ENCODE measurements at places on chromosomes 6 and 20.

DNA sequence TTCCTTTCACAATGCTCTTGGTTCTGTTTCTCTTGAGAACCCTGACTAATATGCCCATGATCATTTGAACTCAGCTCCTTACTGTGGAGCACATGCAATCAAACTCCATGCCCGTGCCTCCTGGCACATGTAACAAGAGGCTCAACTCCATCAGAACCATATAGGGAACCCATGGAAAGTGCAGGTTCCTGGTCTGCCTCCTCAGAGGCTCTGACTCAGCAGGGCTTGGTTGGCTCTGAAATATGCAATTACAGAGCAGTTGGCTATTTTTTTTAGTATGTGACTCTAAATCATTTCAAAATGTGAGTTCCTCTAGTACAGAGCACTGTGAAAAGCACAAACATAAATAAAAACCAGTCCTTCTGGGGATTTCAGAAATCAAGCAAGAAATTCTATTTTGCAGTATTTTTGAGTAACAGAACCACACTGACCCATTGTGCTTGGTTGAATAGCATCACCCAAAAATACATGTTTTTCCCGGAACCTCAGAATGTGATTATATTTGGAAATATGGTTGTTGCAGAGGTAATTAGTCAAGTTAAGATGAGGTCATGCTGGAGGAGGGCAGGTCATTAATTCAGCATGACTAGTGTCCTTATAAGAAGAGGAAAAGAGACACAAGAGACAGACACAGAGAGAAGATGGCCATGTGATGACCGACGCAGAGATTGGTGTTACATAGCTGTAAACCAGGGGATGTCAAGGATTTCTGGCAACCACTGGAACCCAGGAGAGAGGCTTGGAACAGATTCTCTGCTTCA is 13.2 kb upstream of the MAP3K4 start:
- no peak for DNase-seq

DNA sequence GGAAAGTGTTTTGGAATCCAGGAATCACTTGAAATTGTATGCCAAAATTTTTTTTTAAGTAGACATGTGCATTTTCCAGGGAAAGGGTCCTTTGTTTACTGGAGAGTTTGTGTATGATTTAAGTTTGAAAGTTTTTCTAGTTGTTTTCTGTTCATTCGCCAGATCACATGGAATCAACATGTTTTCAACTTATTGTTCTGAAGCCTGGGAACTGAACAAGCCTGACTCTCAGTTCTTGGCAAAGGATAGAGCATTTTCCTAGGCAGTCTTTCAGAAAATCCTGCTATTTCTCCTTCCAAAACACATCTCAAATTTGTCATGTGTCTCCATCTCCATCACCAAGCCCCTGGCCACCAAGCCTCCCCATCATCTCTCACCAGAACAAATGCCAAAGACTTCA is 374.8 kb downstream of the MAFB start:
- DNase-seq, result no peak

DNA sequence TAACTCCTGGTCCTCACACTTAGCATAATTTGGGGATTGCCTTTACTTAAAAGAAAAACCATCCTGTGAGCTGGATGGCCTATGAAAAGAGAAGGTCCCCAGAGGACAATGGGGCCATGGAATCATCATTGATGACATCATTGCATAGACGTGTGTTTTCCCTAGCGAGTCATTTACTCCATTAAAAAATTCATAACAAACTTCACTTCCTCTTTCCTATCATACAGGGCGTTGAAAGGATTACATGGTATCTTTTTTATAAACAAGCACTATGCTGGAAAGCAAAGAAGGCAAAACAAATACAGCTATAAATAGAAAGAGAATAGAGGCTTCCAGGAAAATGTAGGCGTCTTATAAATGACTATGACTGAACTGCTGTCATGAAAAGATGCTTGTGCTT is 11.3 kb upstream of the COL12A1 start:
- DNase-seq, result no peak

DNA sequence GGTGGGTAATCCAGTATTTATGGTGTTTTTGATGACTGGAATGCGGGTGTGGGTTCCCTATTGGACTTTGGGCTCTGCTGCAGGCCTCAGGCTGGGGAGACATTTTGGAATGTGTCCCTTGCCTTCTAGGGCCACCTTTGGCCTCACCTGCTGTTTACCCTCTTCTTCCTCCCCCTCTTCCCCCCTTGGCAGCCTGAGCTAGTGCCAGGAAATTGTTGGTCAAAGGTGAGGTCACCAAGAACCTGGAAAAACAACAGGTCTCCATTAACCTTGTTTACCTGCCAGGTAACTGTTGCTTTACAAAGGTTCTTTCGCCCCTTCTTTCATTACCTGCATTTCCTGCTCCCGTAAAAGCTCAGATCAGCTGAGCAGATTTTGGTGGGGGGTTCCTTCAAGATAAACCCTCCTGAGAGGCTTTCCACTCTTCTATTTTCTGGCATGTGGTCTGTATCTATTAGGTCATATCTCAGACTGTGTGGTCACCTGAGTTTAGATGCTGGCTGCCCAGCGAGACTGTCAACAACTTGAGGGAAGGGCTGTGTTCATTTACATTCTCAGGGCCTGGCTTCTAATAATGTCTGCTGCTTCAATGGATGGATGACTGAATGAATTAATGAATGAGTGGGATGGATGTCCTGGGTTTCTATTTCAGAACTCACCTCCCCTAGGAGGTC is 34.7 kb downstream of the VEGFA start:
- no peak for DNase-seq

GRCh38 chr6:119172824-119173223 is 94.4 kb upstream of the FAM184A start:
- no peak for DNase-seq

DNA sequence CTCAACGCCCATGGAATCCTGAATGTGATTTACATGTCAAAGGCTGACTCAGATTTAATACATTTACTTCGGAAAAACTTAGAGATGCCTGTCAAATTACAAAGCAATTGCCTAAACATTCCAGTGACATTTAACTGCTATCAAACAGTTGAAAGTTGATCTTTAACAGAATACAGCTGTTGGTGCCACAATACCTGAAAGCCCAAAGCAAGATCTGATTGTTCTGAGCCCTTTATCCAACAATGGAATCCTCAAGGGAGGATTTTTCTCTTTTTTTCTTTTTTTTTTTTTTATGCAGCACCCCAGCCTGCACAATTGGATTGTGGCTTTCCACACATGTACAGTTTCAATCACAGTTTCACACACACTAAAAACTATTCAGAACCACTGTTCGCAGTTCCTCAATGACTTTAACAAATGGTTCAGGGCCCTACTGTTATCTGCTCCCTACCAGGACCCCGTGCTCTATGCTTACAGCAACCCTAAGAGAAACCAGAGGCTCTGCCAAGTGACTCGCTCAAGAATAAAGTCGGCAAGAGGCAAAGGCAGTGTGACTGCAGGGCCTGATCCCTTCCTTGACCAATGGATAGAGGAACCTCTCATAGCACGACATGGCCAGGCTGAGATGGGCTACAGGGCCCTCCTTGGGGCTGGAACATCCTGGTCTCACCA is 33.3 kb downstream of the EPB41L2 start:
- no peak for DNase-seq

- no peak for DNase-seq
These were observed 1.1 kb downstream of the TBP start for GRCh38 chr6:170555305-170555704.

DNA sequence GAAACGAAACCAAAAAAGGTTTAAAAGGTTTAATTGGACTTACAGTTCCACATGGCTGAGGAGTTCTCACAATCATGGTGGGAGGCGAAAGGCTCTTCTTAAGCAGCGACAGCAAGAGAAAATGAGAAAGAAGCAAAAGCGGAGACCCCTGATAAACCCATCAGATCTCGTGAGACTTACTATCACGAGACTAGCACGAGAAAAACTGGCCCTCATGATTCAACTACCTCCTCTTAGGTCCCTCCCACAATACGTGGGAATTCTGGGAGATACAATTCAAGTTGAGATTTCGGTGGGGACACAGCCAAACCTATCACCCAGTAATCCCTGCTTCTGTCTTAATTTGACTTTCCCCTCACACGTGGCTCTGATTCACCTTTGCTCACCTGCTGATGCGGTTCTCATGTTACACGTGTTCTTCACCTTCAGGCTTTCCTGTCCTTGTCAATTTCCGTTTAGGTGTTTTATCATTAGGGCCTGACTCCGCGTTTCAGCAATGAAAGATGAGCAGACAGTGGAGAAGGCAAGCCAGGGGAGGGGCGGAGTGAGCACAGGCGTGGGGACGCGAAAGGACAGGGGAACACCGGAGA is 57.1 kb downstream of the AGPAT4 start:
- DNase-seq, result no peak

GRCh38 chr6:166258854-166259276 is 49.3 kb downstream of the PRR18 start:
- DNase-seq, result no peak

DNA sequence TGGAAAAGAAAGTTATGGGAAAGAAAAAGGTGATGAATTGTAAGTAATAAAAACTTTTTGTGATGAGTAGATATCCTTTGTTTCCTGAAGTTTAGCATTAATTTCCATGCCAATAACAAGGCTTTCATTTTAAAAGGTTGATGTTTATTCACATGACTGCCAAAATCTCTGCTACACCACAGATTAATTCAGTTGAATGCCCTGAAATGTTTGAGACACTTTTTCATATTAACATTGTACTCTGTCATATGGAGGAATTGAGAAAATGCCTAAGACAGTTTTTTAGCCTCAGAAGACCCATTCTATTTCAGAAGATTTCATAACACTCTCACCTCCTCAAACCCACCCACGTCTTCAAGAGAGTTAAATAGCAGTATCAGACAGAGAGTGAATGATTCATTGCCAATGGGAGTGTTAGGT is 115.5 kb downstream of the ADGRG6 start:
- no peak for DNase-seq

GRCh38 chr6:149217466-149217888 is 100.0 kb upstream of the TAB2 start:
- no peak for DNase-seq

All from germinal center (tissue), 1 donor.